ENCODE measurements at places on chromosomes 1 and 21. TPM values are rescaled to one million over a fixed set of nuclear protein-coding genes. Genes with fewer than 3 reads are reported as not detected.

The C1orf159 gene
- 24.5 TPM for total RNA-seq

The ATP6V1G3 gene
- total RNA-seq: not detected

The ZFP69 gene
- total RNA-seq: 5.0 TPM

DNA sequence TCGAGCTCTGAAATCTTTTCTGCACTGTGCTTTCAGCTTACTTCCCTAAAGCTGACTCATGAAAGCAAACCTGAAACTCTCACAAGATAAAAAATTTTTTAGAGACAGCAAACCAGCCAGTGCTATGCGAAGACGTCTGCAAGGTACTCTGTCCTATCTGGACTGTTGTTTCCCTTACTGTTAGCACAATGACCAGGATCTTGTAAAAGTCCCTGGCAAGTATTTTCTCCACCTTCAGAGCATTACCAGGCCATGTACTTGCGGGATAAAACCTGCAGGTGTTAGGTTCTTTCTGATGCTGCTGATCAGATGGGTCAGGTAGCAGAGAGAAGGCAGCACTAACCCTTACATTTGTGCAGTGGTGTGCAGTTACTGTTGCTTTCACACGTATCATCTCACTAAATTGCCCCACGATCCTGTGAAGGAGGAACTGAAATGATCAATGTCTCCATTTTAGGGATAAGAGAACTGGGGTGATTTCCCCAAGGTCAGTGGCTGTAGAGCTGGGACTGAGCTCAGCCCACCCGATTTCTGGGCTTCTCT, 56.6 kb downstream of the PLXNA2 start:
- no peak for DNase-seq

- DNase-seq: no peak
Observed at GRCh38 chr1:47696404-47696736, 258.5 kb downstream of the FOXD2 start.

DNA sequence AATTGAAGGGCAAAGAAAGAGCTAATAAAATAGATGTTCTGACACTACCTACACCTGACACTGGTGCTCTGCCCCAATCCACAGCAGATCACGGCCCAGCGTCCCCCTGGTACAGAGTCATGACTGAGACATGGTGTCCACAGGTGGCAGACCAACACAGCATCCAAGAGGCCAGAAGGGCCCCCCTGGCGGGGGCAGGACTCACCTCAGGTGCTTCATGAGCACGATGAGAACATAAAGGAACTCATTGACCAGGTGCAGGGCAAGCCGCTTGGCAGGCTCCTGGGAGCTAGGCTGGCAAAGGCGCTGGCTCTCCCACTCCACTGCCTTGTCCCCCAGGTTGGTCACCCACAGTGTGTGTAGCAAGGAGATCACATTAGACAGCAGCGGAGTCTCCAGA, 20.4 kb downstream of the MRAP start:
- DNase-seq: no peak

DNA sequence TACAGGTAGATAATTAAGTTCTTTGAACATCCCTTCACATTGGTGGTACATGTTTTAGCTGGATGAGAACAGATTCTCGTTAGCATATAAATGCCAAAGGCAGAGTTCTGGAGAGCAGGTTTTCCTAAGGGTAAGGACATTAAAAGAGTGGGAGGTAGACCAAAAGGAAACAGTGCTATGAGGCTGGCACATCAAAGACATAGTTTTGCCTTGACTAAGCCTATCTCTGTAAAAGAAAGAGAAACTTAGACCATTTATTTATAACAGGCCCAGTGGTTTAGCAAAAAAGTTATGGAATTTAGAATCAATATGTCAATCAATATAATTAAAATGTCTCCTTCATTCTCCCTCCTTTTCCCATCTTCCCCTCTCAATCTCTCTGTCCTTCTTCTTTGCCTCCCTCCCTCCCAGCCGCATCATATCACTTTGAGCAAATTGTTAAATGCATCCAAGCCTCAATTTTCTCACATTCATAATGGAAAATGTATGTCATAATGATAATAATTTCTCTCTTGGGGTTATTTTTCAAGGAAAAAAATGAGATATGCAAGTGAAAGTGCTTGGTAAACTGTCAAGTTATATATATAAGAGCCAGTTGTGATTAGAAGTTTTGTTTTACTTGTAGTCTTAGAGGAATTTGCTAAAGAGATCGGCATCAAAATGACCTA, 209.9 kb upstream of the SGIP1 start:
- no peak for DNase-seq
